ENCODE measurements at places on chromosomes 6 and 20.

- no peak for DNase-seq
Observed at GRCh38 chr6:47203266-47203937, 106.3 kb downstream of the TNFRSF21 start.

- DNase-seq: no peak
Observed at GRCh38 chr6:168581236-168581635, 140.3 kb downstream of the SMOC2 start.

DNA sequence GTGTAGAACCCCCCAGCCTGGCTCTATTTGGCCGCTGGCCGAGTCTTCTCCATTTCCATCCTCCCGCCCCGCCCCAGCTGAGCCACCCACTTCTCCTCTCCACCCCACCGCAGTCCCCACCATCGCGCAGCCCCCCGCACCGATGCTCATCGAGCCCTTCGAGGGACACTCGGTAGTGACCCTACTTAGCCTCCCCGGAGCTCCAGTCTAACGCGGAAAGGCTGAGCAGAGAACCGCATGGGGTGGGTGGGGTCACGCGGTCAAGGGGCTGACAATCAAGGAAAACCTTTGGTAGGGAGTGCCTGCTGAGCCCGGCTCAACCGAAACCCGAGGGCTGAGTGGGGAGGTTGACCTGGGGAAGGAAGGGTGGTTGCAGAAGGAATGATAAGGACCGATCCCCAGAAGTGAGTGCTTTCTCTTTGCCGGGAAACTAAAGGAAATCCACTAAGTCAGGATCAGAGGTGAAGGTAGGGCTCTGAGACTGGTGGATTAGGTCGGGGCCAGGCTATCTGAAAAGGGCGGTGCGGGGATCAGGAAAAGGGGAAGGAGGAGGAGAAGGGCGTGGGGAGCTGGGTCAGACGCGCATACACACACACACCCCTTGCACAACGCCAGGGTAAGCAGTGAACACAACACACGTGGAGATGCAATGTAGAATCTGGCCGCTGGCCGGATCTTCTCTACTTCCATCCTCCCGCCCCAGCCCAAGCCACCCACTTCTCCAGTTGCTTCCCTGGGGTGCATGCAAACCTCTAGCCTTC is 49.8 kb downstream of the CPXM1 start:
- DNase-seq: peak; percentile 85

DNA sequence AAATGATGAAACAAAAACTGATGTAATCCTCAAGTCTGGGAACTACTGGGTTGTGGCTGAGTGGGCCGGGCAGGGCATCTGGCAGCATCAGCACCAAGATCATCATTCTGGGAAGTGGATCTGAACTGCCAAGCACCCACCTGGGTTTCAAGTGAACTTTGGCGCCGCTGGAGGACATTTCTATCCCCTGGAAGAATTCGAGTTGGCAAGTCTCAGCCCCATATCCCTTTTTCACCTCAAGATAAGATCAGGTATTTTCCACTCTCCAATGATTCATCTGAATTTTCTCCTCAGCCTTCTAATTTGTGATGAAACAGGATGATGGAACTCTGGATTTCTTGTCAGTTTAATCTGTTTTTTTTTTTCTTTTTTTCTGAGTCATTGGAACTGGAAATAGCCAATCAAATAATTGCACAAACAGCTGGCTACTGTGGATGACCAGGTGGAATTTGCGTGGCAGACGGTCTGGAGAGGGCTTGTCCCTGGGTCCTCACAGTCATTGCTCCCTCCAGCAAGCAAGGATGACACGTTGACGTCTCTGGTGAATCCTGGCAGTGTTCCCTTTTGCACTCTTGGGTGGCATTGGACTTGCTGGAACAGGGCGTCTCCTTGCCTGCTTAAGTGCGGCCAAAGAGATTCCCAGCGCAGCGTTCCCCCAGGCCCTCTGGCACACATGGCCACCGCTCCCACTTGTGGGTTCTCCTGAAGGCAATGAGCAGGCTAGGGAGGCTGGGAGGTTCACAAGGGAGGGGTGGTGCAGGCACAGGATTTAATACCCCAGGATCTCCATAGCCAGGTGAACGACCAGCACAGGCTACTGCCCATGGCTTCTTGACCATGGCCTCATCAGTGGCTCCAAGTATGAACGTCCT is 80.4 kb downstream of the DHX35 start:
- no peak for DNase-seq

DNA sequence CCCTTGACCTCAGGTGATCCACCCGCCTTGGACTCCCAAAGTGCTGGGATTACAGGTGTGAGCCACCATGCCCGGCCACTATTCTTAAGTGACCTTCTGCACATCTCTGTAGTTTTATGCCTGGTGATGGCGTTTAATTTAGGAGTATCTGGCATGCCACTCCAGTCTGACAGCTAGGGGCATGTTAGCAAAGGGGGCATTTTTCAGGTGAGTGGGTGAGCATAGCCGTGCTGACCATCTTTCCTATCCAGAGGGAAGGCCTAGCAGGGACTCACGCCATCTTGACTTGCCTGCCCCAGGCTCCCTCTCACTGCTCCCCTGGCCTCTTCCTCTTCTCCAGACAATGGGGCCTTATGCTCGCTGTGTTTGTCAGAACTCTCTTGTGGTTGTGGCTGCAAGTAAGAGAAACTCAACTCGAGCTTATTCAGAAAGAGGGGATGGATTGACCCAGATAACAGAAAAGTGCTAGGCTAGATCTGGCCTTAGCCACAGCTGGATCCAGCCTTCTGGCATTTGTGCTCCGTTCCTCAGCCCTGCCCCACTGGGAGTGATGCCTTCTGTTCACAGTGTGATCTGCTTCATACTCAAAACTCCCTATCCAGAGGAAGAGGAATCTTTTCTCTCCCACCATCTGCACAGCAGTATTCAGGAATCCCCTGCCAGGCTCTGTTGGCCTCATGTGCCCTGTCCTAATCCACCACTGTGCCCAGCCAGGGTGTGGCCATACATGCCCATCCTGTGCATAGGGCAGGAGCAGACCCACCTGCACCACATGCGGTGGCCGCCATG is 174.5 kb upstream of the AKAP12 start:
- DNase-seq: no peak

DNA sequence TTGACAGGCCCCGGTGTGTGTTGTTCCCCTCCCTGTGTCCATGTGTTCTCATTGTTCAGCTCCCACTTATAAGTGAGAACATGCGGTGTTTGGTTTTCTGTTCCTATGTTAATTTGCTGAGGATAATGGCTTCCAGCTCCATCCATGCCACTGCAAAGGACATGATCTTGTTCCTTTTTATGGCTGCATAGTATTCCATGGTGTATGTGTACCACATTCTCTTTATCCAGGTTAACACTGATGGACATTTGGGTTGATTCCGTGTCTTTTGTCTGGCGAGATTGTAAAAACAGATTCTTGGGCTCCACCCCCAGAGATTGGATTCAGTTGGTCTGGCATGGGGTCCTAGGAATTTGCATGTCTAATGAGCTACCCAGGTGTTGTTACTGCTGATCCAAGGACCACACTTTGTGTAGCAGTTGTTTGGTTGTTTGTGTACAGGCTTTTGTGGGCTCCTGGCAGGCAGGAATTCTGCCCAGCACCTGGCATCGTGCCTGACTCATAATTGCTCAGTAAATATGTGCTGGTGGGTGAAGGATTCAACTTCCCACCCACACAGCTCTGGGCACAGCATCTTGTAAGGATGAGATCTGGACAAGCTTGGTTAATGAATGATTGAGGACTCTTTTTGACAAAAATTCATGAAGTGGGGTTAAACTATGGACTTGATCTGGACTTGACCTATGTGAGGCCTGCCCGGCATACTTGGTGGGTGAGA is 5.2 kb downstream of the TOX2 start:
- DNase-seq: no peak

DNA sequence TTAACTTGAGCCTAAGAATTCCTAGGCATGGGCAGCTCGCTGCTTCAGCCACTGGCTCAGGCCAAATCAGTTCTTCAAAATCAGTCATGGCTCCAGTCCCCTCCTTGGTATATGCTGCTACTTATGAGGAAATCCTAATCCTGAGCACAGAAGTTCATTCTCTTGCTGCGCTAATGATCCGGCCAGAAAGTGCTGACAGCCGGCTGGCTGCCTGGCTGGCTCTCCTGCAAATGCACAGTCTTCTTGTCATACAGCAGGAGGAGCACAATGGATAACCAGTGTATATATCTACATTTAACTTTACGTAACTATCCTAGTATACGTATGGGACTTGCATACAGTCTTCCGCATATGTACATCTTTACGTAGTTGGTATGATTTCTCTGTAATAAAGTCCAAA is 500.8 kb downstream of the PRKN start:
- DNase-seq: no peak

GRCh38 chr20:7879883-7880282 is 60.4 kb downstream of the HAO1 start:
- DNase-seq: no peak

DNA sequence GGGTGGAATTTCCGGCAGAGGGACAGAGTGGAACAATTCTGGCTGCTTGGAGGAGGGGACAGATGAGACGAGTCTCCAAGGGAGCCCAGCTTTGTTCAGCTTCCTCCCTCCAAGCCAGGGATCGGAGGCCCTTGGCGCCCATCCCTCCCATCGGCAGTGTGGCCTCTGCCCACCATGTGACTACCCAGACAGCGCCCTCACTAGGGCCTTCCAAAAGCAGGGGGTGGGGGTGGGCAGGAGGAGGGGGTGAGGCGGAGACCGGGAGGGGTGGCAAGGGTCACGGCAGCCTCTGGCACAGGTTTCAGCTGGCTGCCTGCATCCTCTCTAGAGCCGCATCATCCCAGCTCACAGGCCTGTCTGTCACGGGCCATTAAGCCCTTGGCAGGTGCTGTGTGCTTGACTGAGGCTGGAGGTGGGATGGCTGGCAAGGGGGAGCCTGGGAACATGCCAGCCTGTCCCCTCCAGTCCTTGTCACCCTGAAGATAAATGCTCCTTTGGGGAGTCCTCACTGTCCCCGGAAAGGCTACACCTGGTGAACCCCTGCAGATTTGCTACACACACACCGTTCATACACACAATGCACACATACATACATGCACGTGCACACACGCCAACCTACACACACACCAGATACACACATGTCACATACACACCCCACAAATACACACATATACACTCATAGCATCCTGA is 6.2 kb upstream of the FGD2 start:
- no peak for DNase-seq

DNA sequence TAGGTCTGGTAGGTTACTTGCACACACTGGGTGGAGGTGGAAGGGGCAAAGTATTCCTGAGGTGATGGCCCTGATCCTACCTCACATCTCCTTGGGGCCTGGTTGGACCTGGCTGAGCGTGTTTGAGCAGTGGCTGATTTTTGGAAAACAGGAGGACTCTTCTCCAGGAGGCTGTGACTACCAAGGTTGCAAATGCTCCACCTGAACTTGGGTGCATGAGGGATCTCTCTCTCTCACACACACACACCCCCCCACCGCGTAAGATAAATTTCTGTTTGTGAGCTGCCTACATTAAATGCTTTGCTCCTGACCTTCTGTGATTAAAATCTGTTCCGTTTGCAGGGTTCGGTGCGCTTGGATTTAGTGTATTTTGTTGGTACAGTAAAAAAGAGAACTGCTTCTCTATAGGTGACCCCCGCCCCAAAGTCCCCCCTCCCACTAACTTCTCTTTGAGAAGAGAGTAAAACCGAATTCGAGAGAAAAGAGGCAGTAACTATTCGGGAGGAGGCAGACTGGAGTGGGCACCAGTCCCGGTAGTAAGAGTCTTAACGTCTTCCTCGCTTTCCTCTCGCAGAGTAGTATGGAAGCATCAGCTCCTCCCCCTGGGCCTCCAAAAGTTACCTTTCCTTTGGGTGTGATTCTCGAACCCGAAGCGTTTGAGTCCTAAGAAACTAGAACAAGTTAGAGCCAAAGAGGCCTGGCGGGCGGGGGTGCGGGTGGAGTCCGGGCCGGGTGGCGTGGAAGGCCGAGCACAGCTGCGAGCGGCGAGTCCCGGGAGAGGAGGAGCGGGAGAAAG is 585 bp upstream of the DSE start:
- DNase-seq: peak; percentile 6

- DNase-seq: peak; percentile 11
Observed at GRCh38 chr20:5448449-5449118, 131.8 kb upstream of the PROKR2 start.

GRCh38 chr20:20497242-20497978 is 129.5 kb downstream of the INSM1 start:
- no peak for DNase-seq

DNA sequence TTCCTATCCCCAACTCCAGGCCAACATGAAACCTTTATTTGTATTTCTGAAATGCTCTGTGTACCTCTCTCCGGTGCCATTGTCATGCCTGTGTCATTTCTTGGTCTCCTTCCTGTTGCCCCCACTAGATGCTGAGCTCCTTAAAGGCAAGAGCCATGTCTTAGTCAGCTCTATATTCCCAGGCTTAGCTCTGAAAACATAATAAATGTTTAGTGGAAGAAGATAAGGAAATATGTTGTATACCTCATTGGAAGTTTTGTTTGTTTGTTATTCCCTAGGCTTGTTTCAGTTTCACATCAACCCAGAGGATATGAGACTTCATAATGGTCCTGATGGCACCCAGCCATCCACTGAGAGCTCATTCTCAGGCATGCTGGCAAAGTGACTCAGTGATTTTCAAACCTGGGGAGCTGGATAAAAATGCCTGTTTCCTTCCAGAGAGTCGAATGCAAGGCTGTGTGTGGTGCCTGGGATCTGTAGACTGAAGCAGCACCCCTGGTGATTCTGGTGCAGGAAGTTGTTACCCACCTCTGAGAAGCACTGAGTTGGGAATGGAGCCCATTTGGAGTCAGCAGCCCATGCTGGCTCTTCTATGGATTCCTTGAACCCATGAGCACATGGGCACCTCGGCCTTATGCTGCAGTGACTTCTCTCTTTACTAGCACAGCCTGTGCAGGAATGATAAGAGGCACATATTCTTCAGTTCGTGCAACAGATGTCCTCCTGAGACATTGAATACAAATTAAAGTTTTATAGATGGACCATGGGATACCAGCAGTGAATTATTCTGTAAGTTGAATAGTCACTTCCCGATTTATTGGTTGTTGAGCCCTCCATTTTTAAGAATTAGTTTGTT is 205.2 kb downstream of the FARS2 start:
- DNase-seq: no peak

GRCh38 chr6:159421586-159421985 is 252.4 kb downstream of the FNDC1 start:
- no peak for DNase-seq

DNA sequence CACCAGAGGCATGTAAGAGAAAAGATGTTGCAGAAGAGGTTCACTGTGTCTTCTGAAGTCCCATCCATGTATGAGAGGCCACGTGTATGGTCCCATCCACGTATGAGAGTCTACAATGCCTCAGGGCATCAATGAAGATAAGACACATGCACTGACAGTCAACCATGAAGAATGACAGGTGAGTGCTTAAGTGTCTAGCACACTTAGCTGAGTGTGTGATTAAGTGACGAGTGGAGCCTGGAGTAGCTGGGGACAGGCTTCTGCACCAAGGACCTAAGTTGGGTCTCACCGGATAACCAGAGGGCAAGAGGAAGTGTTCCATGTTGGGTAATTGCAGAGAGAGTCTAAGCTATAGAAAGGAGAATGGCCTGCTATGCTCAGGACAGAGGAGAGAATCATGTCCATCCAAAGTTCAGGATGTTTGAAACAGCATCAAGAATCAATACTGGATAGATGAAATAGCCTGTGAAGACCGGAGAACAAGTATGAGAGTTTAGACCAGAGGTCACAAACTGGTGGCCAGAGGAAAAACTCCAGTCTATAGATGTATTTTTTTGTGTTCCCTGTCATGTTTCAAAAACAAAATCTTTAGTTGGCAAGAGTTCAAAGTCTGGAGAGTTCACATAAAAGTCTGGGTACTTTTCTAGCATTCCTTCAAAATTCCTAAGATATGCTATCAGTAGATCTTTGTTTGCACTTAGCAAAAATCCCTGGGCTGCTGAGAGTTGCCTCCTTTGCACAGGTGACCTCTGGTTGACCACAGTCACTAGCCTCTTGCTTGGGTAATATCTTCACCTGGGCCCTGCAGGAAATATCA is 165.8 kb downstream of the KIF16B start:
- DNase-seq: no peak

- DNase-seq: no peak
Observed at GRCh38 chr20:10897336-10897735, 223.5 kb upstream of the JAG1 start.

Measured in HL-60 (cell line).